ENCODE measurements at places on chromosomes 6 and 20.

DNA sequence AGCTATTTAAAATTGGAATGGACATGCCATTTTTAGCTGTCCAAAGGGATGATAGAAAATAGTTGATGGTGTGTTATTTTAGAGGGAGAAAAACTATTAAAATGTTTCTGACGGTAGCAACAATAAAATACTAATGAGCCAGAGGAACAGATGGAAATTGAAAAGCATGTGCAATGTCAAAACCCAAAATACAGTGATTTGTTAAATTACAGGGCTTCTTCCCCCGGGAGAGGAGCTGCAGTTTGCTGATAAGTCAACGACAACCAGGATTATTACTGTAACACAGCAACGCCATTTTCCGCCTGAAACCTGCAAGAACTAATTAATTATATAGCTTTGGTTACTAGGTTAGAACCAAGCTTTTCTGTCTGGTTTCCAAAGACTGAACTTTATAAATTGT is 179.6 kb upstream of the SPTLC3 start:
- no peak for DNase-seq

DNA sequence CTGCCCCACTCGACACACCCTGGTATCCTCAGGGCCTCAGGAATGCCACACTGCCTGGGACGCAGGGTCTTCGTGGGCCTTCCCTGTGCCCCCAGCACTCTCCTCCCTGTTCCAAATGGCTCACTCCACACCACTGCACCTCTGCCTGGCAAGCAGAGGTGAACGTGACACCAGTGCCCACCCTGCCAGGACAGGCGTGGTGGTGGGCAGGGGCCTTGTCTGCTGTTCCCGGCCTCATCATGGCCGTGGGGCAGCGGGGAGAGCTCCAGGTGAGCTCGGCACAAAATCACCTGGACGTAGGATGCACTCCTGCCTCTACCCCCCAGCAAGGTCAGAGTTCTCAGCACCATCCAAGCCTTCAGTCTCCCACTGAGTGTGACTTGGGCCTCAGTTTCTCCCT is 202.4 kb downstream of the SMOC2 start:
- DNase-seq, result no peak

DNA sequence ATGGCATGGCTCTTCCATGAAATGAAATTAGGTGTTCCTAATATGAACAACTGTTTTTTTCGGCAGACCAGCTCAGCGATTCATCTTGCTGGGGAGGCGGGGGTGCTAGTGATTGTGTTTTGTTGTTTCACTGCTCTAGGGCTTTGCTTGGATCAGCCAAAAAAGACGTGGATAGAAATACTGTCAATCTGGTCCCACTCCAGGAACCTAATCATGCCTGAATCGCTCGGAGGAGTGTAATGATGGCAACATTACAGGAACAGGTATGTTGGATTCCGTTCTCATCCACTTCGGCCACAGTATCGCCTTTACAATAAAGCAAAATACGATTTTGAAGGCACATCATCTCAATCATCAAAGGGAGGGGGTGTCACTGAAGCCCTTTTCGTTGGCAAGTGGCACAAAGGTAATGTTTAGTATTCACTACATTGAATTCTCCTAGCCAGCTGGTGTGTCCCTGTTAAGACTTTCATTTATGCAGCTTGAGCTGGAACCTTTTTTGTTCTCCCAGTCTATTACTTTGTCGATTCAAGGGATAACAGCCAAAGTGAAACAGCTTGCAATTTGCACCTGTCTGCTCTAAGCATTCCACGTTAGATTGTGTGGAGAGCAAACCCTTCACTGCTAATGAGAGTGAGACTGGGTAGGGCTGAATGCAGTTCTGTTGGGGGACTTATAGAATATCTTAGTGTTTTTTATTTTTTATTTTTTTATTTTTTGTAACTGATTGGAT is 477.7 kb downstream of the TFAP2A start:
- peak; percentile 80 for DNase-seq

DNA sequence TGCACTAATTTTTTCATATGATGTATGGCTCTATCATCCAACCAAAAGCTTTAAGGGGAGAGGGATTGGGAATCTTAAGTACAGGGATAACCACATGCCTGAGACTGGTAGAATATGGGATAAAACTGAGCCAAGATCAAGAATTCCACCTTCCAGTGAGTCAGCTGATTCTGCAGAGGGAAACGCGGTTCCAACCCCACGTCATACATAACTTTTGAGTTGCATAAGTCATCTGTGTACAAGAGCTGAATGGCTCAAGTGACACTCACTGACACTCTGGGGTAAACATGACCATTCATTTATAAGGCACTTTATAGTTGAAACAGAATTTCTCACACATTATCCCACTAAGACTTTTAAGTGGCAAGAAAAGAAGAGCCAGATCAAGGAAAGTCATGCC is 16.4 kb downstream of the TRIM27 start:
- DNase-seq, result no peak

- no peak for DNase-seq
Observed at GRCh38 chr20:56483970-56484369, 15.5 kb downstream of the RTF2 start.

DNA sequence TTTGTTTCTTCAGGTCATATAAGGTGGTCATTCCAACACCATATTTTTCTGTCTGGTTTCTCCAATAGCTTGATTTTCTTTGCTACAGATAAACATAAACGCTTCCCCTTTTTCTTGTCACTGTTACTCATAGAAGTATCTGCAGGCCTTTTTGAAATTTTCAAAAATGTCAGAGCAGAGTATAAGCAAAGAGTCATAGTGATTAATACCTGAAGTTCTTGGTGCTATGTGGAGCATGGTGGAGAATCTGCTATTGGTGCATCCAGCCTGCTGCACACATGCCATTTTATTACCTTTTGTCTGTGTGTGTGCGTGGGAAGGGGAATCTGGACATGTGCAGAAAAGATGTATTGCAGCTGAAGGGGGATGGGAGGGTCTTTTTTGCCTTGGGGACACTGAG is 19.7 kb downstream of the STX11 start:
- DNase-seq, result no peak

DNA sequence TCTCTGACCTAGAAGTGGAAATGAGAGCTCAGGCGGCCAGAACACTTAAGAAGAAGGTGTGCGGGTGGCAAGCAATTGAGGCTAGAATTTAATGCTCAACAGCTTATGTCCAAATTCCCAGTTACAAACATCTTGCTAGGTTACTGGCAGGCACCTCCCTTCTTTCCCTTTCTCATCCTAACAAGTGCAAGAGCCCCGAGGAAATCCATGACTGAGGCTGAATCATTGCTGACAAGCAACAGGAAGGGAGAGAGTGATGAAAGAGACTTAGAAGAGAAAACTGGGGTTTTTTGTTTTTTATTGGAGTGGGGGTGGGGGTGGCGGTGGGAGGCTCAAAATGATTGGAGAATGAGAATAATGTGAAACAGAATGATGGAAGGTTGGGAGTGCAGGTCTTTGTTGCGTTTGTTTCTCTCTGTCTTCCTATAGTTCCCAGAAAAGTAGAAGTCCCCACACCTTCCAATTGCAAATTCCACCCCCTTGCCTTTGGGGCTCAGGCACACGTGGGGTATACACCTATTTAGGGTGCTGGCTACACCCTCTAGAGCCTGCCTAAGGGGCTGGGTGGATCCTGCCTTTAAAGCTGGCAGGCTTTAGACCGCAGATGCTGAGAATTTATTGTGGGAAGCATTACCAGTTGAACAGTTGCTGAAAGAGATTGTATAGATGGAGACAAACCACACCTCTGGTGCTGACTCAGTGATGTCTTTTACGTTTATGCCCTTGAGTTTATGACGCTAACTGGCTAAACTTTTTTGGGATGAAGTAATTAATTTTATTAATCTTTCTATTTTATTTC is 1.4 kb downstream of the FAM83B start:
- no peak for DNase-seq
